ENCODE measurements at places on chromosomes 16 and 17. TPM values are rescaled to one million over a fixed set of nuclear protein-coding genes. Genes with fewer than 3 reads are reported as not detected.

GRCh38 chr17:66493283-66494019, 191.0 kb downstream of the PRKCA start:
- H3K27ac ChIP-seq = no peak overlapping the region
- no peak overlapping the region for H3K4me3 ChIP-seq
- no peaks in the 10 kb centered on the region for H3K4me1 ChIP-seq
- H3K27me3 ChIP-seq = no peaks in the 10 kb centered on the region
- no peaks in the 10 kb centered on the region for H3K36me3 ChIP-seq
- DNase-seq = no peak

DNA sequence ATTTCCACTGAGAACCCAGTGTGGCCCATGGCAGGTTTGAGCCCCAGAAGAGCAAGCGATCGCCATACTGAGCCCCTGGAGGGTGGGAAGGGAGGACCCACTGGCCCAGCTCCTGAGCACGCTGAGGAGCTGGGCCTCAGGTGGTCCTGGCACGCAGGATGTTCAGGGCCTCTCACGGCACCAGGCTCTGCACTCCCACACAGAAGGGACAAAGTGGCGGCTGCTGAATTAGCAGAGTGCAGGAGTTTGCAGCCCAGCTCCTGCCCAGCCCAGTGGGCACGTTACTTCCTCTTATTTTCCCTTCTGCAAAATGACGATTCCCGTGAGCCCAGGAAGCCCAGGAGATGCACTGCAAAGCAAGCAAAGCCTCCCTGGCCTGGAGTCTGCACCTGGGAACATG, 42.3 kb upstream of the MTSS2 start:
- H3K4me1 ChIP-seq = peaks cover 38% of the 10 kb centered on the region
- H3K4me3 ChIP-seq = no peak overlapping the region
- H3K27me3 ChIP-seq = no peaks in the 10 kb centered on the region

The SYCE1L gene
- 1.2 TPM for polyA plus RNA-seq

The CTRB2 gene
- polyA plus RNA-seq = not detected

DNA sequence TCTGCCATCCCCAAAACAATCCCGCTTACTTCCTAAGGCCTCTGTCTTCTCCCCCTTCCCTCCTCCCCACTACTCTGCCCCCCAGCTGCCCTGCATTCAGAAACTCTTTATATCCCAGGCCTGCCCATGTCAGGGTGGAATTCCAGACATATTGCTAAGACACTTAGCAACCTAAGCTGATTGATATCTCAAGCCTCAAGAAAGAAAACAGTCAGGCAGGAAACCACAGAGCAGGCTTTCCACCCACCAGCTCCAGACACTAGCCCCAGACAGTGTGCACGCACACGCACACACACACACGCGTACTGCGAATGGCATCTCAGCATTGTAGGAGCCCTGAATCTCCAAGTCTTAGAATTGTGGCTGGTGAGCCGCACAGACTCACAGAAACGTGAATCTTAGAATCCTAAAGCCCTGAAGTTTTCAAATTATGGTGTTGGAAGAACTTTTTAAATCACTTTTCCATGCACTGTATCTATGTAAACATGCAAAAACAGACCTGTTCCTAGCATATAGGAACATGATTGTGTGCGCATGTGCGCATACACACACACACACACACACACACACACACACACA, 8.8 kb upstream of the LPCAT2 start:
- peak overlapping the region; percentile 35 for H3K27ac ChIP-seq
- peaks cover 18% of the 10 kb centered on the region for H3K36me3 ChIP-seq
- peaks cover 47% of the 10 kb centered on the region for H3K4me1 ChIP-seq
- no peak overlapping the region for H3K4me3 ChIP-seq
- no peaks in the 10 kb centered on the region for H3K27me3 ChIP-seq
- no peak for DNase-seq

The OR4D2 gene
- polyA plus RNA-seq = not detected

DNA sequence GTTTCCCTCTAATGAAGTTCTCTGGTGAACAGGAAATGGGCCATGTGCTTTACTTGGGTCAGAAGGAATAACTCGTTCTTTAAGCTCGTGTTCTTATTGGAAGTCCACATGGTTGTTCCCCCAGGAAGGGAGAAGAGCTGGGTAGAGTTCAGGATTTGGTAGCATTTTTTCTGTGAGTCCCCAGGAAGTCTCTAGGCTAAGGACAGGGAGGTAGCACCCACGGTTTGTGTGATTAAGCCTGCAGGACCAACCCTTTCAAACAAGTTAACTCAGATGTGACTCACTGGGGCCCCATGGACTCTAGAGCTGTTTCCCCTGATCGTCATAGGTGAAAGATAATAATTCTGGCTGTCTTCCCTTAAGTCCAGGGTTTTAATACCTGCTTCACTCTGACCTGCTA, 16.4 kb downstream of the SAP30BP start:
- no peaks in the 10 kb centered on the region for H3K36me3 ChIP-seq
- peaks cover 86% of the 10 kb centered on the region for H3K4me1 ChIP-seq
- no peaks in the 10 kb centered on the region for H3K27me3 ChIP-seq
- H3K4me3 ChIP-seq = no peak overlapping the region
- DNase-seq = no peak

DNA sequence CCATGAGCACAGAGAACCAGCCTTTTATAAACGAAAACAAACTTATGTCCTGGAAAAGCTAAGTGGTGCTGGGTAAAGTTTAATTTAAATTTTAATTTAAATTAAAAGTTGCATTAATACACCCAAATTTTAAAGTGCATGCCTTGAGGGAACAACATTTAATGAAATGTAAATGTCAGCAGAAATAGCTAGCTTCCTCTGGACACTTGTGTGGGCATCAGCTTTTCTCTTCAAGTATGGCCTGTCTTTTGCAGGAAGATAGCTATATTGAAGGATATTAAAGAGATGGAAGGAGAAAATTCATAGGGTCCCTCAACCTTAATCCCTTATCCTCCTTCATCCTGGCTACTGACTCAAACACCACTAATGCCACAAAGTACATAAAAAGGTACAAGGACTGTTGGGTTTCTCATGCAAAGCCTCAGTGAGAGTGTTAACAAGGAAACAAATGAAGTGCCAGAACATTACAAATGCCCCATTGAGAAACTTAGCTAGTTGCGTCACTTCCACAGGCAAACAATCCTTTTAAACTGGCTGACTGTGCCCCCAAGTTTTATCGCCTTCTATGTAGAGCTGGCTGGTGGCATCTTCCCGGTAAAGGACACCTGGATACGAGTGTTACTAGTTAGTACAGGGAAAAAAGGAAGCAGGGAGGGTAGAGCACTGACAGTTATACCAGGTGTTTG, 14.1 kb downstream of the PHF12 start:
- H3K4me3 ChIP-seq = no peak overlapping the region
- peak overlapping the region; percentile 38 for H3K27ac ChIP-seq
- no peaks in the 10 kb centered on the region for H3K27me3 ChIP-seq
- DNase-seq = no peak

GRCh38 chr17:9817086-9817485, 4.8 kb downstream of the GSG1L2 start:
- H3K4me1 ChIP-seq = no peaks in the 10 kb centered on the region
- H3K27me3 ChIP-seq = peaks cover 4% of the 10 kb centered on the region
- no peak overlapping the region for H3K4me3 ChIP-seq

Measured in heart right ventricle (tissue), 16 donors.